DMS53 (cell line): ENCODE measurements at places on chromosomes 7 and 10.

GRCh38 chr10:77297393-77297739 is 340.2 kb downstream of the KCNMA1 start:
- DNase-seq: peak; percentile 11

- DNase-seq: peak; percentile 37
Observed at GRCh38 chr10:116364868-116365267, 40.6 kb downstream of the CCDC172 start.

DNA sequence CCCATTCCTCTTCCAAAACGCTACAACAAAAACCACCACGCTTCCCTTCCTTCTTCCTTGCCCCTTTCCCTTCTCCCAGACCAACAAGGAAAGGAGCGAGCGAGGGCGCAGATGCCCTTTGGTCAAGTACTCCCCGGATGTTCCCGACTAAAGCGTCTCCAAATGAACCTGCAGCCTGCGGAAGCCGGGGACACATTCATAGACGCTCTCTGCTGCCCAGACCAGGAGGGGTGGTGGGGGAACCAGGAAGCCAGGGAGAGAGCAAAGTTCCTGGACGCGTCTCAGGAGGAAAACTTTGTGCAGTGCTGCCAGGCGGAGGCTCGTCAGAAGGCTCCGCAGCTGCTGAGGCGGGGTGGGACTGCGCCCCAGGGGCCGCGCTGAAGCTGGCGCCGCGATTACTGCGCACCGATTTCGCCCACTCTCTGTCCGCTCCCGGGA is 754 bp downstream of the SEMA3D start:
- DNase-seq: peak; percentile 78

DNA sequence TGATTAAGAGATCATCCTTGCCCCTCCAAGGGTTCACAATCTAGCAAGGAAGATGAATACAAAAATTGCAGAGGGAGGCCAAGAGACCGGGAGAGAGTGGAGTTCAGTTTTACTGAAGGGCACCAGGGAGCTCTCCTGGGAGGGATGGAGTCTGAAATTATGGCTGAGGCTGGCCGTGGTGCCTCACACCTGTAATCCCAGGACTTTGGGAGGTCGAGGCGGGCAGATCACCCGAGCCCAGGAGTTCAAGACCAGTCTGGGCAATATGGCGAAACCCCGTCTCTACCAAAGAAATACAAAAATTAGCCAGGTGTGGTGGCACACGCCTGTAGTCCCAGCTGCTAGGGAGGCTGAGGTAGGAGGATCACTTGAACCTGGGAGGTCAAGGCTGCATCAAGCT is 51.4 kb upstream of the MXI1 start:
- no peak for DNase-seq

- no peak for DNase-seq
Observed at GRCh38 chr7:327991-328702, 38.2 kb downstream of the FOXL3 start.
